AG08396 (cell line): ENCODE measurements at places on chromosomes 12 and 14.

DNA sequence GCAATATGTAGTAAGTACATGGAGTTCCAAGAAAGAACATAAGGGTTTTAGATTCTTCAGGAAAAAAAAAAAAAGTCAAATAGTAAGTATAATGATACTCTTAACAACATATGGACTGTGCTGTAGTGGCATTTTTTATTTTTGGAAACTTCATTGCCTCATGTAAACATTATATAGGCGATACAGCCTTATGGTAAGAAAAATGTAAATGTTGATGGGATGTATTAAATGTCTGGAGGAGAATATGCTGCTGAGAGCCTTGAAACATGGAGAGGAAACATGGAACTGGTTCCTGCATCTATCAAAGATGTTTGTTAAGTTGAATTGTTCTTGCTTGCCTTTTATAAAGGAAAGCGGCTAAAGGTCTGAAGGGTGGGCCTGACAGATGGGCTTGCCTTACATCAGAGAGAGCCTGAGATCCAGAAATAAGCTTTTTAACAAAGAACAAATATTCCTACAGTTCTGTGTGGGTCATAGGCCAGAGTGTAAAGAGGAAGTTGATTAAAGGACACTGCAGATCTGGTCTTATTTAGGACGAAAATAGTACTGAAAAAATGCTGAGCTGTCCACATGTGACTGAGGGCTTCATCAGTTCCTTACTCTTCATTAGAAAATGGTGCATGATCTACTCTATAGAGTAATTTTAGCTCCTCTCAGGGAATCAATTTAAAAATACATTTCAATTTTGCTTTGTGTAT, 448.1 kb upstream of the DCN start:
- DNase-seq: no peak

- DNase-seq: no peak
These were observed 3.6 kb downstream of the ANKRD9 start for GRCh38 chr14:102505775-102506625.

GRCh38 chr12:12138203-12139154, 67.7 kb downstream of the BCL2L14 start:
- no peak for DNase-seq

DNA sequence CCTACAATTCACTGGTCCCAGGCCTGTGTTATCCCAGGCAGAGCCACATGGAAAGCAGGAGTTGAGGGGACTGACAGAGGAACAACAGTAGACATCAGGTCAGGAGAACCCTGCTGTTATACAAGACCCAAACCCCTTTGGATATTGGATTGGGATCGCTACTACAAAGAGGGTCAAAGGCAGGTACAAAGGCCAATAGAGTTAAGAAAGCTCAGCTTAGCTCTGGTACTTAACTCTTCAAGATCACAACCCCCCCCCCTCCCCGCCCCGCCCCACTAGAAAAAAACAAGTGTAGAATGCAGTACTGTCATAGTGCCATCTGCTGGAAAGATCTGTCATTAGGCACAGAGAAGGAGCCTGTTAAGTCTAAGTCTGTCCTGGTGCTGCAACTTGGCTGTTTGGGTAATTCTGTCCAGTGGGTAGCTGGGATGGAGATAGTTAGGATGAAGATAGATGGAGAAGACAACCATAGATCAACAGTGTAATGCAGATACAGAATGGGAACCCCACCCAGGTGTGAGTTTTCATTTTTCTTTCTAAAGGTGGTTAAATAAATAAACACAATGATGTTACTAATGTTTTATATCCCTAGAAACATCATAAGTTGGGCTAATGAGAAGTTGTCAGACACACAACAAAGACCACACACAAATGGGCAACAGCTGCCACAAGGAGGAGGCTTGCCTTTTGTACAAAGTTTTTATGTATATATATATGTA, 17.2 kb downstream of the REM2 start:
- DNase-seq: peak; percentile 62

GRCh38 chr12:95577820-95578219, 26.5 kb upstream of the USP44 start:
- DNase-seq: no peak

- DNase-seq: no peak
These were observed 261.5 kb upstream of the CCDC196 start for GRCh38 chr14:66224492-66225178.

GRCh38 chr14:78688503-78688902, 518.3 kb downstream of the NRXN3 start:
- no peak for DNase-seq

GRCh38 chr14:100361626-100362025, 38.5 kb downstream of the SLC25A47 start:
- no peak for DNase-seq

GRCh38 chr14:44279357-44279756, 227.7 kb downstream of the FSCB start:
- no peak for DNase-seq

- no peak for DNase-seq
These were observed 356.6 kb downstream of the FUT8 start for GRCh38 chr14:65769151-65769550.

GRCh38 chr12:131598717-131599116, 112.2 kb upstream of the SFSWAP start:
- DNase-seq: no peak

DNA sequence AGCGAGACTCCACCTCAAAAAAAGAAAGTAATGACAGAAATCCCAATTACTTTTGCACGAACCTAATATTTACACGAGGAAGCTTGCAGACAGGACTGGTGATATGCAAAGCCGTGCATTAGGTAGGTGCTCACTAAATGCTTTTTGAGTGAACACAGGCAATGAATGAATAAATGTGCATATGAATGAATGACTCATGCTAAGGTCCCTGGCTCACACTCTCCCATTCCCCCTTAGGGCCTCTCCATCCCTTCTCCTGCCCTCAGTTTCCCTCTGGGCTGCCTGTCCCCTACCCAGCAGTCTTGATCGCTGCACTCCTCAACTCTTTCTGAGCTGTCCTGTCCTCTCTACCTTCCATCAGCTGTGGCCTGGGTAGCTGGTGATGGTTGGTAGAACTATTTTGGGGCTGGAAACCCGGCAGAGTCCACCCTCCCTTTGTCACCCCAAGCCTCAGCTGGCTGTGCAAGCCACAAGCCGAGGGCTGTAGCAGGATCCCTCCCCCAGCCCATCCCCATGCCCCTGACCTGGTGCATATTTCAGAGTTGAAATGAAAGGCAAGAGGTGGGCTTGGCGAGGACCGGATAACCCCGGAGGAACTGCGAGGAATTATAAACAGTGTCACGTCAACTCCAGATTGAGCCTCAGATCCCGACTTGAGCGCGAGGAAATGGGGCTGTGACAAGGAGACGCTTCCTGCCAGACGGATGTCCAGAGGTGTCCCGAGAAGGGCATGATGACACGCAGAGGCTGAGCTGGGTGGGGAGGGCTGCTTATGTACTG, 191.7 kb upstream of the GSC start:
- no peak for DNase-seq

- no peak for DNase-seq
These were observed 50.0 kb upstream of the ATF7IP start for GRCh38 chr12:14315501-14315900.

GRCh38 chr12:53746592-53747092, 5.1 kb downstream of the CISTR start:
- DNase-seq: peak; percentile 94

- DNase-seq: no peak
These were observed 173.5 kb upstream of the FRMD6 start for GRCh38 chr14:51478175-51478621.

DNA sequence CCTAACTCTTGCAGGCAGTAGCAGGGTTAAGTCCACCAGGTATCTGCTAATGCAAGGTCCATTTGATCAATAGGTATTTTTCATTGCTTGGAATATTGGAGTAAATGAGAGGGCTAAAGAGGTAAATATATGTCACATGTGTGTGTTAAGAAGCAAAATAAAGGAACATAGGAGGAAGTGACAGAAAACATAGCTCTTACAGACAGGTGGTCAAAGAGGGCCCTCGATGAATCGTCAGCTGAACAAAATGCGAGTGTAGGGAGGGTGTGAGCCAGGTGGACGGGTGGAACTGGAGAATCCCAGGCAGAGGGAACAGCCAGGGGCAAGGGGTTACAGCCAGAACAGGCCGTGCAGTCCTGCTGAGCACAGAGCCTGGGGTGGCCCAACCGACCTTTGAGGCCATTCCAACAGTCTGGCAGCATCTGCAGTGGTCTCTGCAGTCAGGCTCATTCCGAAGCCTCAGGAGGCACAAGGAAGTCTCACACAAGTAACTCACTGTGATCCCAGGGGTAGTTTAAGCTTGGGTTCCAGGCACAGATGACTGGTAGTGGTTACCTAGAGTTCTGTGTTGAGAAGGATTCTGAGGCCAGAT, 43.2 kb downstream of the CCDC88C start:
- DNase-seq: no peak

- DNase-seq: no peak
These were observed 58.8 kb upstream of the AP4S1 start for GRCh38 chr14:30966415-30967363.

GRCh38 chr12:92369056-92369455, 223.4 kb upstream of the BTG1 start:
- DNase-seq: no peak

DNA sequence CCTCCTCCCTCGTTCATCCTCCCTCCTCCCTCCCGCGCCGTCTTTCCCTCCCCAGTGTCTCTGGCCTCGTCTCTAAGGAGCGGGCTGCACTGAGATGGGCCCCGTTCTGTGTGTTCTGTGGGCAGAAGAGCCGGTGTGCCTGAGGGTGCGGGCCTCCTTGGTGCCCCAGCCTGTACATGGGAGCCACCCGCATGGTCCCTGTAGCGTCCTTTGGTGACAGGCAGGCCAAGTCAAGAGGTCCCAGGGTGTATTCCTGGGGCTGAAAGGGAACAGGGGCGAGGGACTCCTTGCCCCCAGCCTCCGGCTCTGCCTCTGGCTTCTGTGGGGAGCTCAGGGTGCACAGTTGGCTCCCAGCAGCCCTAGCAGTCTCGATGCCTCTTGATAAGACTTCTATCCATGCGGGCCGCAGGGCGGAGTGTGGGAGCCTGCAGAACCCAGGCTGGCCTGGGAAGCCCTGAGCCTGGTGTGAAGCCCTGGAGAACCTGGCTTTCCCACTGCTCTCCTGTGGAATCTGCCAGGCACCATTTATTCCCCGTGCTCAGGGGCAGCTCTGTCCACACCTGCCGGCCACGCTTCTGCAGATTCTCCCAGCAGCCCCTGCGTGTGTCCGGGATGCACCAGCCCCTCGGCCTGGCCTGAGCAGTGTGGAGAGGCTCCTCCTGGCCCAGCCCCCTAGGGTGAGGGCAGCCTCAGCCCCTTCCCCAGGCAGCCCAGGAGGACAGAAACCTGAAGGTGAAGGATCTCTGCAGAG, 181.3 kb downstream of the KIF26A start:
- DNase-seq: no peak

GRCh38 chr14:70785556-70785955, 23.8 kb downstream of the MAP3K9 start:
- no peak for DNase-seq

DNA sequence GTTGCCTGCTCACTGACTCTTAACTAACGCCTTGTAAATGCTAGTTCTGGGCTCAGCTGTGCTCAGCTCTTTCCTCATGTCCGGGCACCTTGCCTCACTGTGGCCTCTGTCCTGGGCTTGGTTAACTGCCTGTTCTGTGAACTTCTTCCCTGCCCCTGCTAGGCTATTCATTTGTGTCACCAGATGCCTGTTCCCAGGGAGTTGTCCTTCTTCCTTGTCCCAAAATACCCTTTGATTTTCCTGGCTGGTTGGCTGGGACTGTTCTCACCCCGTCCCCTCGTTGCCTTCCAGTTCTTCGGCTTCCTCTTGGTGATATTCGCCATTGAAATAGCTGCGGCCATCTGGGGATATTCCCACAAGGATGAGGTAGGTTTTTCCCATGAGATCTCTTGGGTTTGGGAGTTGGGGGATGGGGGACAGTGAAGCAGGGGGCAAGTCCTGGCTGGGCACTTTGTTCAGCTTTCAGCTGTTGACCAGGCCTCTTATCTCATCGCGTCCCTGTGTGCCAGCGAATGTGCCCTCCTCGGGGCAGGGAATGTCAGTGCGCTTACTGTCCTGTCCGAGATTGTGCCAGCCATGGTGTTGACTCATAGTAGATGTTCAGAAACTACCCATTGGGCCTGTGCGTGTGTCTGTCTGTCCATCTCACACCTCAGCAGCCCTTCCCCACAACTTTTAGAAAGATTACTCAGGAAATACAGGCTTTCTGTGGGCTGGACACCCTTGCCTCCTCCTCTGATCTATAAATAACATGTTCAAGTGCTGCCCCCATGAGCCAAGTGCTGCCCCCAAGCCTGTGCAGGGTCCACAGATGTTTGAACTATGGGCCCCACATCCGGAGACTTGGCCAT, 33.1 kb downstream of the CD9 start:
- no peak for DNase-seq

DNA sequence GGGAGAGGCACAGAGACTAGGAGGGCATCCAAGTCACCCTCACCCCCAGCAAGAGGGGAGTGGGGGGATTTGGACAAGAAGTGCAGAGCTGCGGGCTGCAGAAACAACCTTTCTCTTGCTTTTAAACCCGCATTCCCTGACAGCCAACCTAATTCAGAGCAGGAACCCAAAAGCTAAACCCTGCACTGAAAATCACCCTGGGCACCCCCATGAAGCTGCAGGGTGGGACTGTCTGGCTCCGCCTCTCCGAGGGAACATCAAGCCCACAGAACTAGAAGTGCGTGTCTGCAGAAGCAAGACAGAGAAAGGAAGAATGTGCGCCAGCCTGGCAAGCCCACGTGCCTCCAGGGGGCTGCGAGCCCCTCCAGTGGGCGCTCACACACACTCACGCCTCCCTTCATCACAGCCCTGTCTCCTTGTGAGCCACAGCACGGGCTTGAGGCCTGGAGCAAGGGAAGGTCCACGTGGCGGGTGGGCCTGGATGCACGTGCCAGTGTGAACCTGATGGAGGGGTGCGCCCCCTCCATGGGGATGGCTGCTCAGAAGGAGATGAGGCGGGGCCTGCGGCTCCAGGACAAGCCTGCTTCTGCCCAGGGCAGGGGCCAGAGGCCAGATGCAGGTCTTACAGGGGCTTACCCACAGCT, 27.8 kb upstream of the PNMA1 start:
- no peak for DNase-seq

DNA sequence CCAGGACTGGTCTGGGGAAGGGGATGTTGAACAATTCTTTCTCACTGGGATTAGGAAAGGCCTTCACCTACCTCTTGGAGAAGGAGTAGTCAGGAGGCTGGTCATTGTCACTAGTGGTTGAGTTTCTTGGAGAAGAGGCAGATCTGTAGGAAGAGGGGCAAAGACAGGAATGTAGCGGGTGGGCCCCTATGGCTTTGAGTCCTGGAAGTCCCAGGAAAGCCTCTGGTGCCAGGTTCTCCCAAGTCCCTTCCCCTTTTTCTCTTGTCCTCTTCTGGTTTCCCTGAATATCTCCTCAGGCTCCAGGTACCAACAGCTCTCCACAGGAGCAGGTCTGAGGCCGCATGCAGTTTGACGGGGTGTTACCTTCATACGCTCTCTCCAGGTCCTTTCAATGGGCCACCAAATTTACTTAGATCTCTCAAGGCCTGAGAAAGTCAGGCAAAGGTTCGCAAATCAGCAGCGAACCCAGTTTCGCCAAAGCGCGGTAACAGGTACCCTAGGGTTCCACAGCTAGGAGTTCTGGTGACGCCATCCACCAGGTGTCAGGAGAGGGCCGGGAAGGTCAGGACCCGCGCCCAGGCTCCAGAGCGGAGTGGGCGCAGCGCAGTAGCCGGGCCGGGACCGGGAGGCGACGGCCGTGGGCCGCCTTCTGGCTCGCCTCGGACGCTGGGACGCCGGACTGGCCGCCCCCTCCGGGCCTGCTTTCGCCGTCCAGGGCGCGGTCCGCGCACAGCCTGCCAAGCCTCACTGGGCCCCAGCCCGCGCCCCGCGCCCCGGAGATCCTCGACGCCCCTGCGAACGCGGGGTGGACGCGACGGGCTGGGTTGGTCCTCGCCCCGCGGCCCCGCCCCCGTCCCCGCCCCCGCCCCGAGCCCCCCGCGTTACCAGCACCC, 795 bp downstream of the SMAGP start:
- DNase-seq: peak; percentile 52
